GM23338 (cell line): ENCODE measurements at places on chromosomes 5 and 9.

DNA sequence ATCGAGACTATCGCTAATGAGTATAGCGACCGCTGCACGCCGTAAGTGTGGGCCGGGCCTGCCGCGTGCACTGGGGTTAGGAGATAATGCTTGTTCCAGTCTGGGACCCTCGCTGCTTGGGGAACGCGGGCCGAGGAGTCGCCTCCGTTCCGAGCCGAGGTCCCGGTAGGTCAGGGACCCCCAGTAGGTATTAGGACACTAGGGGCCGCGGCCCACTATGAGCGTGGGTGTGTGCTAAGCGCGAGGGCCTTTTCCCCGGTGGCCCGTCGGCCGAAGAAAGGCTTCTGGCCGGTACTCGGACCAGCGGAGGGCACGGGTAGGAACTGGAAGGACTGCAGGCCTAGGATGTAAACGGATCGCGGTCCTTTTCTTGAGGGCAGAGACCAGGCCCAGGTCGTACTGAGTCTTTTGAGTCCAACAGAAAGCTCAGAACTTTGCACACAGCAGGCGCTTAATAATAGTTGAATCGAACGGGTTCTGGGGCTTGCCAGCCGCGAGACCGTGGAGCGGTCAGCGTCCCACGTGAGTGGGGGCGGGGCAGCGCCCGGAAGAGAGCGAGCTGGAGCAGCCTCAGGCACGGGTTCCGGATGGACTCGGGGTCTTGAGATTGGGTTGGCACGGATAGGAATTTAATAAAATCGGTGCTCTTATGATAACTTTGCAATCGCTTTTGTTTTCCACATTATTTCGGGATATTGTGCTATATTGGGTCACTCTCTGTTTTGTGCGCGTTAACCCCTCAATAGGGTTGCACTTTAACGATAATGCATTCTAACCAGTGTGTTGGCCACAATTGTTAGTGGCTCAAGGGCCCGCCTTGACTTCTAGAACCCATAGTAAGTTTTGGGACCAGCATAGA, 733 bp downstream of the HSPA4 start:
- DNase-seq: peak; percentile 69

DNA sequence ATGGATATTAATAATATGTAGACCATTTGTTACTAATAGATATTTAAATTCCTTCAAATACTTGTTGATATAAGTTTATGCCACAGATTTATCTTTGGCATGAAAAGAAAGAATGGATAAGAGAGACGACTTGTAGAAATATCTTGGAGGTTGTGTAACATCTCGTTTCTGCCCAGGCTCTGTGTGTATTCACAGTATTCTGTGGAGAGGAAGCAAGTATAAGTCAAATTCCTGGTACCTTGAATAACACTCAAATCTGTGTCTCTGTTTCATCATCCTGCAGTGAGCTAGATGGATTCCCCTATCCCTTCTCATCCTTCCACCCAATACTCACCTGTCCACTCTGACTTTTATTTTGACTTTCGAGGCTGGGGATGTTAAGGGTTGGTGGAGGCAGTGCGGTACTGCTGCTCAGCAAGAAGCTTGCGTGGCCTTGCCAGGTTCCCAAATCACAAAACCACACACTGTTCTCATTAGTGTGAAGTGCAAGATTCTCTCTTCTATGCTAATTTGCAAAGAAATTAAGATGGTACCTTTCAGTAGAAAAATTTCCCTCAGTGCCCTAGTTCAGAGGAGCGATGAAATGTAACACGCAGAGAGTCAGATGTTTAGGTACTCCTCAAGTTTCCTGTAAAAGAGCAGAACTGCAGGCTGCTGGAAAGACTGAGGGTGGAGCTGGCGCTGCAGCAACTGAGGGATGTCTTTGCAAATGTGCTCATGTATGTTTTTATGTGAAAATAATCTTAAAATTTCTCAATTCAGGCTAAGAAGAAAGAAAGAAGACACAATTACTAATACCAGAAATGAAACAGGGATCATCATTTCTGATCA, 42.6 kb upstream of the ANKRD18A start:
- peak; percentile 48 for DNase-seq

DNA sequence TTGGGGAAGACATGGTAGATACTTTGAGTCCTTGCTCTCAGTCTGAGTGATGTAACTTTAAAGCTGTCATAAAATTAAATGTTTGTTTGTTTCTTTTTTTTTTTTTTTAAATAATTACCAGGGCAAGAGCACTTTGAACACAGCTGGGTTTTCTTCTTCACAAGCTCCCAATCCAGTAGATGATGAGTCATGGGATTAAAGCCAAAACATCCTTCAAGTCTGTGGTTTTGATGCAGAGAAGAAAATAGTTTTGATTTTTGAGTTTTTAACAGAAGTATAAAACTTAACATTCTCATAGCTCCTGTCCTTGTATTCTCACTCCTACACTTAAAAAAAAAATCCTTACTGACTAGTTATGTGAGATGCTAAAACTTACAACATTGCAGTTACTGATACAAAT, 34.8 kb upstream of the IL31RA start:
- DNase-seq: no peak

DNA sequence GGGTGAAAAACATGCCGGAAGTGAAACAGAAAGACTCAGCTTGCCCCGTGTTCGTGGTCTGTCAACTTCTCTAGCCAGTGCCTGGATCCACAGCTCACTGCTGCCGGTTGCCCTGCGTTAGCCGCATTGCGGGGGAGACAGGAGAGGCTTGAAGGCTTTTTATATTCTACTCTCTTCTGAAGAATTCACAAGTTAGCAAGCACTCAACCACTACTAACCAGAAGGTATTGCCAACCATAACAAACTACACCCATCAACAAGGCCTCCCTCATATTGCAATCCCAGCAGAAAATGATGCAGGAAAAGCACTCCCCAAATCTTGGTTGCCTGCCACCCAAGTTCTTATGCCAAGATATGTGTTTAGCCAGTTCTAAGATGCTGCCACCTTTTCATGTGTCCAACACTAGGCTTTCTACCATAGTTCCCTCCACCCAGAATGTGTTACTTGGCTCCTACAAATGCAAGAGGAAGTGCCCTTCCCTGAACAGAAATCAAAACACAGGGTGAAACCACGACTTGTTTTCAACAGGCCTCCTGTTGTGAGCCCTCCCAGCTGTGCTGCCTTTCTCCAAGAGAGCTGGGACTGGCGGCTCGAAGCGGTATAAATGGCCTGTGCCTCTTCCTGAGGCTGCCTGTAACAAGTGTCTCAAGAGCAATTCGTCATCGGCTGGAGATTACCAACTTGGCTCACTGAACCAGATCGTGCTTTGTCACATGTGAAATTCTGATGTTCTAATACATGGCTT, 129.0 kb downstream of the SNX18 start:
- DNase-seq: peak; percentile 49

DNA sequence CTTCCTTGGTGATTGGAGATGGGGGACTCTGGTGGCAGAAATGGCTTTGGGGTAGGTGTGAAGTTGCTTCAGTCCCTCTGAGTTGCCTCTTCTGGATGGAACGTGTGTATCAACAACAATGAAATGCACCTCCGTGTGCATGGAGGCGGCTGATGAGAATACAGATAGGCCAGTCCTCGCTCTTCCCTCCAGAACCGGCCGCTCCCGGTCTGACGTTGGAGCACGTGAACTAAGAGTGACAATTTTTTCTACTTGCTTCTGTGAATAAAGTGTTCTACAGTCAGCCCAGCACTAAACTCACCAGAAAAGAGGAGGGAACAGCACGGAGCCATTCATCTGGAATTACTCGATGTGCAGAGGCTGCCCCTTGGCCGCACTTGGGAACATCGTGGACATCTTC, 90.7 kb downstream of the ANKRD33B start:
- DNase-seq: no peak

- no peak for DNase-seq
Measured at GRCh38 chr5:63573380-63573779, 388.9 kb downstream of the HTR1A start.

- DNase-seq: no peak
Measured at GRCh38 chr5:170571875-170572852, 68.3 kb downstream of the KCNIP1 start.

DNA sequence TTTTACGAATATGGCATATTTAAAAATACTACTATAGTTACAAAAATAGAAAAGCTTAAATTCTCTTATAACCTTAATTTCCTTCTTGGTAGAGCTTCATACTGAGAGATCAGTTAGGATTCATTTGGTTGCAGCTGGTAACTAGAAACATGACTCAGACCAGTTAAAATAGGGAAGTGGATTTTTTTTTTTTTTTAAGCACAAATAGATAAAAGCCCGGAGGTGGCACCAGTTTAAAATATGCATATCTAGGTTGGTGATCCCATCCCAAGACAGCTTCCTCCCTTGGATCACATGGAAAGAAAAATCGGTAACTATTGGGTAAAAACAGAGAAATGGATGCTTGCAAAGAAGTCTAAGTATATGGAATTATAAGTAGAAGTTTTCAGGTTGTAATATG, 1634.3 kb downstream of the MAT2B start:
- no peak for DNase-seq

DNA sequence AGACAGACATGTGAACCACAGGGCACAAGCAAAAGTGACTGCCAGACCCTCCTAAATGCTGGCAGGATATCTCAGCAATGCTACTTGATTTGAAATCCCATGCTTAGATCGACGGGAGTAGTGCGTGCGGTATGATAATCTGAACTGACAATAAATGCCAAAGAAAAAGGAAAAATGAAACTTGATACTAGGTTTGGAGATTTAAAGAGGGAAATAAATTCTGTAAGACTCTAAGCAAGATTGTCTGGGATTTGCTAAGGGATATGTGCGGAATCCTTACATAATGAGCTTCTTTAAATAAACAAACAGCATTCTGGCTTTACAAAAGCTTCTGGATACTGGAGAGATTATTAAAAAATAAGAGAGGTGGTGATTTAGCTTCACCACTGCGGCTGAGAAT, 203.6 kb downstream of the CAAP1 start:
- no peak for DNase-seq

DNA sequence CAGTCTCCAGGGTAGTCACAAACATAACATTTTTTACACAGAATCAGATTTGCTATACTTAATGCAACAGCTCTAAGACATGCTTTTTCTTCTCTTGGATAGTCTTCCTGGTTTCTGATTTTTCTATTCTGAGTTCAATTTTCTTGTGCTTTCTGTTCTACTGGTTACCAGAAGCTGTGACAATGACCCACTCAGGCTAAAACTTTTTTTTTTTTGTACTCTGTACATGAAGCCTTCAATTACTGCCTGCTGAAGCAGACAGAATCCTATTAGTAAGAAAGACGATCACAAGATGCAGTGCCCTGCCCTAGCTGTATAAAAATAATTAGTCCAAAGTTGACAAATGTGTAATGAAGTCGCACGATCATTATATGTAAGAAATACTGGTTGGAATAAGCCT, 231.1 kb upstream of the TBCA start:
- DNase-seq: no peak

DNA sequence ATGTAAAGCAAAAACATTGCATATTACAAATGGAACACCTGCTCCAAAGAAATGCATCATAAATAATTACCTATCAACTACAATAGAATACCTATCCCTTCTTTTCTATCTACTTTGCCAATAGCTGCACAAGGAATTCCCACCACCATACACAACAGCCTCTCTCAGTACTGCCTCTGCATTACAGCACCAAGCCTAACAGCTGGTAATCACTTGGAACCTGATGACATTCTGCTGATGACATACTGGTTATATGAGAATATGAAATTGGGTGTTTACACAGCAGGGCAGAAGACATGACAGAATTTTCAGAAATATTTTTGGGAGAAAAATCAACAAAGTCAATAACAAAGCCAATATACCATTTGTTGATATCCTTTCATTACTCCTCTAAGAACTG, 43.2 kb downstream of the PSMB7 start:
- no peak for DNase-seq

DNA sequence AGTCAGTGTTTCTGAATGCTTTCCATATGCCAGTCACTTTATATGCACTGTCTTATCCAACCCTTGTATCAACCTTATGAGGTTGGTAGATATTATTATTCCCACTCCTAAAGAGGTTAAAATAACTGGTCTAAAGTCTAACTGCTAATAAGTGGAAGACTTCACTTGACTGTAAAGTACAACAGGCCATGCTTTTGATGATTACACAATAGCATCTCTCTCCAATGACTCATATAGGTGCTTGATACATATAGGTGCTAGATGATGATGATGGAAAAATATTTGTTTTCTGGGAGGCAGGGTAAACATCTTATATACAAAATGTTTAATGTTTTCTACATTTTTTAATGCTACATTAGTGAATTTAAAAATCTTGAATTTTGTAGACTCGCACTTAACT, 75.9 kb upstream of the NR3C1 start:
- DNase-seq: no peak

GRCh38 chr5:2752059-2752820, 763 bp upstream of the IRX2 start:
- DNase-seq: peak; percentile 69

GRCh38 chr5:149775785-149776184, 45.7 kb downstream of the PPARGC1B start:
- DNase-seq: peak; percentile 73

DNA sequence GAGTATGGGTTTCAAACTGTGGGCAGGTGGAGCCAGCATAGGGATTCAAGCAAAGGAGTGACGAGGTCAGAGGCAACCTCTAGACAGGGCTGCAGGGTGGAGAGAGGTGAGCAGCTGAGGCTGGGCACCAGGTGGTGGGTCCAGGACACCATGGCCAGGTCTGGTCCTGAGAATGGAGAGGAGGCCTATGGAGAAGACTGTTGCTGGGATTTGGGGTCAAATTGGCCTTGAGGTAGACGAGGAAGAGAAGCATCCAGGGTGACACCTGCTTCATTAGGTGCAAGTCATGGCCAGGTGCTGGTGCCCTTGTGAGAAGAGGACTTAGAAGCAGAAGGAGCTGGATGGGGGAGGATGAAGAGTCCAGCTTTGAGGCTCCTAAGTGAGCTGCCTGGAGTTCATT, 99.6 kb downstream of the NSG2 start:
- DNase-seq: no peak

- DNase-seq: no peak
Measured at GRCh38 chr5:57007344-57007743, 55.4 kb upstream of the MIER3 start.

- DNase-seq: no peak
Measured at GRCh38 chr5:55096861-55097260, 5.6 kb upstream of the GZMA start.

DNA sequence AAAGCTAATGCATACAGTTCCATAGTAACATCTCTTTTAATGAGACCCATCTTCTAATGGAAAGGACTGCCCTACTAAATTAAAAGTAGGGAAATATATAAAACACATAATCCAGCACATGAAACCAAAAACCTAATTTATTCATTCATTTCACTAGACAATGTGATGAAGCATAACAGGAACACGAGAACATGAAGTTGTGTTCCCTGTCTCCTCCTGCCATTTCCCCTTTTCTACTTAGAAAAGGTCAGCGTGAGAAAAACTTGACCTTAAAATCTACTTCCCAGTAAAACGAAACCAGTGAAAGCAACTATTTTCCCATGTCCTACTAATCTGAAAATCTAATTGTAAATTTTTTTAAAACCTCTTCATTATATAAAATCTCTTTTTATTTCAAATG, 847.5 kb downstream of the TLE1 start:
- no peak for DNase-seq

DNA sequence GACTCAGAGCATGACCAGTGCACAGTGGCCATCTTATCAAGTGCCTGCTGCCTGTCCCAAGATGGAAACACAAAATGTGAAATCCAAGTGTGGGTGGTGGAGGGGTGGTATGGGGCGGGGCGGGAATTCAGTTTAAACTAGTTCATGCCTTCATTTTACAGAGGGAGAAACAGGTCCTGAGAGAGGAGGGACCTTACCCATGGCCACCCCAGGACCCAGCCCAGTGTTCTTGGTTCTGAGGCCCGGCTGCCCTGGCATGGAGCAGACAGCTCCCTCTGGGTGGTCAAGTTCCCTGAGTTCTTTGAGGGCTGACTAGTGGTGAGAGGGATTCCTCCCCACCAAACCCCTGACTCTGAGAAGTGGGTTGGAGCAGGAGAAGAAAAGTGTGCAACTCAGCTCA, 20.8 kb downstream of the KCNIP1 start:
- no peak for DNase-seq
